GM13976 (cell line): ENCODE measurements at places on chromosomes 7 and 10.

DNA sequence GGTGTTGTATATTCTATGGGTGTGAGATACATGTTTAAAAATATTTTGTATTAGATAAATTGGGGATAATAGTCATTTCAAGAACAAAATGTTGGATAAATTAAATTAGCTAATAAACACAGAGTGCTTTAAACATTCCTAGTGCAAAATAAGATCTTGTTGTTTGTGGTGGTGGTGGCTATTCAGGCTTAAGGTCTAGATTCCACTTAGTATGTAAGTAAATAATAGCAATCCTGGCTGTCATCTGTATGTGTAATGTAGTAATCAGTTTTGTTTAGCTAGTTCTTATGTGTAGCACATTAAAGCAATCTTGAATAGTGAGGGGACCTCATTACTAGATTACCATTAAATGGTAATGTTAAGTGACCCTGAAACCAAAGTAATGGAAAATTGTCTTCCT is 48.7 kb downstream of the KAT6B start:
- DNase-seq, result no peak

DNA sequence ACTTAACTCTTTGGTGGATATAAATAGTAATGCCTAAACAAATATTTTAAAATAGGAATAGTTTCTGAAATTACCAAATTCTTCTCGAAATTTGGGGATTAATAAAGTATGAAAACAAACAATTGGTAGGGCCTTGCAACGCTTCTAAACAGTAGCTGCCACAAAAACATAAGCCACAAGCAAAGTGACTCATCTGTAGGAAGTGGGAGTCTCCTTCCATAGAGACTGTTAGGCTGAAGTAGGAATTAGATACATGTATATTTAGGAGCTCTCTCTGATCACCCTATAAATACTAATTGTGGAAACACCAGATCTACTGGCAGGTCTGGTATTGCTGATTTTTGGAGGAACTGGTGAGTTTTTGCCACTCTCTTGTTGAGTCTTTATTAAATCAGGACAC is 5.7 kb upstream of the LMOD2 start:
- DNase-seq, result no peak

GRCh38 chr10:13670311-13670710 is 83.5 kb downstream of the PRPF18 start:
- DNase-seq, result no peak

GRCh38 chr10:6108631-6109443 is 20.0 kb downstream of the RBM17 start:
- DNase-seq, result peak; percentile 64

DNA sequence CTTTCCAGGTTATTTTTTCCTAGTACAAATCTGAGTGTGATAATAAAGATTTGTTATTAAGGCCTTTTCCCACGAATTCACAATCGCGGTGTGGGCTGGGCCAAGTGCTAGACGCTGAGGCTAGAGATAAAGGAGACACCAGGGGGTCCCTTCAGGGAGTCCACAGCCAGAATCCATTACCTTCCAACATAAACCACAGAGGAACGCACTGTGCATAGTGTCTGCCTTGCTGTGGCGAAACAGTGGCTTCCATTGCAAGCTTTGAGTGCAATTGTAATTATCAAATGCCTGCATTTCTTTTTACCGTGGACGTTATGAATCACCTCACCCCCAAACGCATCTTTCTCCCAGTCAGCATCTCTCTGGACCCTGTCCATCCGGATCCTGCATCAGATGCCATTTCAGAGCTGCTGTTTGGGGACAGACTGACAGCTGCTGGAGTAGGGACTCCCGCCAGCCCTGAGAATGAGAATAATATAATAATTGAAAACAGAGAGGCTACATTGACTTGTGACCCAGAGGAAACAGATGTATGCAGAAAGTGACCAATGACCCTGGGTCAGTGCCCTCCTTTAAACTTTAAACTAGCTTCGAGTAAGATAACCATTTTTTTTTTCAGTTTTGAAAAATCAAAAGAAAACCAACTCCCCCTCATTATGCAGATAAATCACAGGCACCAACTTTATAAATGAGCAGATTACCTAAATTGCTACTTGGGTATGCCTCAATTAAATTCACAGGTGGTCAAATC is 456.2 kb upstream of the NRP1 start:
- DNase-seq, result no peak
